Renal cortical epithelial cell (primary cell): ENCODE measurements at places on chromosomes 2 and 18. TPM values are rescaled to one million over a fixed set of nuclear protein-coding genes. Genes with fewer than 3 reads are reported as not detected.

Gene MOCOS
- total RNA-seq = 12.0 and 14.6 TPM in 2 replicates

Gene POTEF
- total RNA-seq = not detected in 2 replicates

Gene TMEM163
- total RNA-seq = 3.6 and 6.7 TPM in 2 replicates

Gene KCNG2
- total RNA-seq = 0.20 TPM in 1 of 2 replicates, not detected in the other

DNA sequence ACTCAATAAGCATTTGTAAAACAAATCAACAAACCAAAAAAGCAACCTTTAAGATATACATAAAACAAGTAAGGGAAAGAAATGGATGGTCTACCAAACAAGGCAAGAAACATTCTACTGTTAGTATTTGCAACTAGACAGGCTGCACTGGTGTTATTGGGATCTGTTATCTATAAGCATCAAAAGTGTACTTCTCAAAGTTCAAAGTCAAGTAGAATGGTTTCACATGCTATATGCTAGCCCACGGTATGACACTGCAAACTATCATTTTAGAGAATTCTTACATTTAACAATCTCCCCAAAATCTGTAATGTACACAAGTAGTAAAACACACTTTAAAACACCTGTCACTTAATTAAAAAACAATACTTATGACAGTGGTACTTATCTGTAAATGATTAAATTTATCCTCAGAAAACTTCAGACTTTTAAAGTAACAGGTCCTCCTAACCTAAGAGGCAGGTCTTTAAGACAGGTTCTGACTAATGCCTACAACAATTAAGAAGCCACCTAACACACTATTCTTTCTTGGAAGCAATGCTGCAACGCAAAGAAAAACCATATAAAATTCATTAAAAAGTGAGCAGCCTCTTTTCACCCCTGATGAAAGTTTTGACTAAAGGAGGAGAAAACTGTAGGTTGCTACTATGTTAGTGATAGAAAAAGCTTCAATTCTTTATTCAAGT is 34.8 kb downstream of the SMAD2 start:
- DNase-seq = peak; percentile 36

DNA sequence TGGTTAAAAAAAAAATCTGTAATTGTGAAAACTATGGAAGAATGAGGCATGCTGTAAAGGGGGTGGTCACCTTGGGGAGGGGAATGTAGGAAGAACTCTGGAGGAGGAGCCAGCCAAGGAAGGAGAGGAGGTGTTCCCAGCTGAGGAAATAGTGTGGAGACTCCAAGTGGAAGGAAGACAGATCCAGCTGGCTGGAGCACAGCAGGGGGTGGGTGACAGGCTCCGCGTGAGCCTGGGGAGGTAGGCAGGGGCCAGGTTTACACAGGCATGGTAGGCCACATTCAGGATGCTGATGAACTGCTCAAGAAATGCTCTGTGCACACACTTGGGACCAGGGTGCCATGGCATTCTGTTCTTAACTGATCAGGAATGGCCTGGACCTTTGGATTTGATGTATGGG is 16.8 kb downstream of the AFF3 start:
- DNase-seq = no peak

DNA sequence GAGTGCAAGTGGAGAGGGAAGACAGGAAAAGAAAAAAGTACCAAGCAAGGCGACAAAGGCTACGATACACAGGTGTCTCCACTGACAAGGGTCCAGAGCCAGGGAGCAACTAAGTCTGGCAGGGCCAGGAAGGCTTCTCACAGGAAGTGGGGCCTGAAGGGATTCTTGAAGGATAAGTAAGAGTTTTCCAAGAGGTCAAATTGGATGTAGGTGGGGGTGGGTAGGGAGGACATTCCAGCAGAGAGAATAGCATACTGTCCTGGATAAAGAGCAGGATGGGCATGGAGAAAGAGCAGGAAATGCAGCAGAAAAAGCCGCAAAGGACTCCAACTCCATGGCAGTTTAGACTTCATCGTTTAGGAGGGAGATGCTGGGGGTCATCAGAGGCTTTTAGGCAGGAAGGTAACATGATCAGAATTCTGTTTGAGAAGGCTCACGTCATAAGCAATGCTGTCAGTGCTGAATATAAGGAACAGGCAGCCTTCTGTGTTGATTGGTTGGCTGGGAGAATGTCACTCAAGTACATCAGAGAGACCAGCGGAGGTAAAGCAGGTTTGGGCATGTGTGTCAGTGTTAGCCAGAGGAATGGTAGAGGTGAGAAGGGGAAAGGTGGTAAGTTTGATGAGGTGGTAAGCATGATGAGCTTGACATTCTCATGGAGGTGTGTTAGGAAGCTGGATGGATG is 35.1 kb downstream of the ARHGAP25 start:
- no peak for DNase-seq

- DNase-seq = no peak
Observed at GRCh38 chr2:84823788-84824187, 57.1 kb downstream of the TRABD2A start.

GRCh38 chr18:69487488-69488394 is 87.1 kb downstream of the DOK6 start:
- DNase-seq = no peak

DNA sequence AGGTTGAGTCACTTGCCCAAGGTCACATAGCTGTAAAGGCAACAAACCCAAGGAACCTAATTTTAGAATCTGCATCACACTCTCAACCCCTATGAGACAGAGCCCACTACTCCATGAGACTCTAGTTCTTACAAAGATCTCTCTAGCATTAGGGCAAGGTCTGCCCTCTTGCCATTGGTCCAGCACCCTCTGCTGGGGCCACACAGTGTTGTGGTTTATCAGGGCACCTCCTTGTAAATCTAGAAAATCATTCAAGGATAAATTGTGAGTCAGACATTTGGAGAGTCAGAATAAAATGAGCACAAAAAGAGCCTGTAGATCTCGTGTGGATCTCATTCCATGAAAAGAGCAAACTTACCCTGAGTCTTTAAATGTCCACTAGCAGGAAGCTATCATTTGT is 91.2 kb downstream of the SLC8A1 start:
- peak; percentile 89 for DNase-seq

- DNase-seq = no peak
Observed at GRCh38 chr18:59546188-59546587, 151.0 kb downstream of the CCBE1 start.

- DNase-seq = no peak
Observed at GRCh38 chr2:62724106-62724505, 18.6 kb downstream of the EHBP1 start.

- no peak for DNase-seq
Observed at GRCh38 chr2:39932198-39932597, 153.1 kb upstream of the THUMPD2 start.

DNA sequence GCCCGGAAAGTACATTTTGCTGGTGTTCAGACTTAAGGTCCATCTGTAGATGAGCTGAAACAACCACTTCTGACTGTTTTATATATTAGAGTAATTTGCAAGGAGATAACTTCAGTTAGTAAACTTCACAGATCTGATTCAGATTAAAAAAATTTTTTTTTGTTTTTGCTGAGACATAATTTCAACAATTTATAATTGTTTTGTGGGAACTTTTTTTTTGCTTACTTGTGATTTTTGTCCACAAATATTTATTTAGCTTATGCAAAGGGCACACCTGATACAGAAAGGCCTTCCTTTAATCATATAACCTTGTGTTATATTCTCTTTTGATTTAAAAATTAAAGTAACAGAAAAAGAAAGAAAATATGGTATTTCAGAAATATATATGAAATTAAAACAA is 9.6 kb upstream of the SCN9A start:
- DNase-seq = no peak

GRCh38 chr2:181393472-181393871 is 63.7 kb upstream of the ITGA4 start:
- DNase-seq = peak; percentile 82

- no peak for DNase-seq
Observed at GRCh38 chr2:78977661-78978145, 47.8 kb upstream of the REG3G start.

- no peak for DNase-seq
Observed at GRCh38 chr2:30978854-30979253, 159.4 kb downstream of the GALNT14 start.
